ENCODE measurements at places on chromosomes 11 and 22.

- H3K4me1 ChIP-seq: no peaks in the 10 kb centered on the region
- H3K36me3 ChIP-seq: no peaks in the 10 kb centered on the region
- H3K4me3 ChIP-seq: no peak overlapping the region
- DNase-seq: no peak
- no peak overlapping the region for H3K27ac ChIP-seq
- H3K27me3 ChIP-seq: no peaks in the 10 kb centered on the region
These were observed 80.8 kb downstream of the ZC3H12C start for GRCh38 chr11:110173811-110174644.

GRCh38 chr11:66048547-66049323 lies at the start of gene GAL3ST3:
Gene GAL3ST3, minus strand, starts transcription at chr11:66049161. Its CDS starts 3,746 bp downstream, at chr11:66045415.
- peaks cover 3% of the 10 kb centered on the region for H3K36me3 ChIP-seq
- H3K27me3 ChIP-seq: no peaks in the 10 kb centered on the region
- no peak within 1 kb of the TSS for H3K27ac ChIP-seq
- DNase-seq: no peak
- peak within 1 kb of the TSS; percentile 15 for H3K4me3 ChIP-seq

GRCh38 chr22:30863081-30863833 lies 105.3 kb downstream of the MORC2 start:
- no peak overlapping the region for H3K4me3 ChIP-seq
- no peaks in the 10 kb centered on the region for H3K27me3 ChIP-seq
- H3K36me3 ChIP-seq: no peaks in the 10 kb centered on the region
- DNase-seq: no peak
- H3K4me1 ChIP-seq: no peaks in the 10 kb centered on the region

- DNase-seq: no peak
- H3K4me1 ChIP-seq: no peaks in the 10 kb centered on the region
- H3K4me3 ChIP-seq: no peak overlapping the region
- H3K27ac ChIP-seq: no peak overlapping the region
These were observed 11.1 kb downstream of the FOLR3 start for GRCh38 chr11:72146625-72147024.

- peak overlapping the region; percentile 48 for H3K27ac ChIP-seq
- H3K27me3 ChIP-seq: no peaks in the 10 kb centered on the region
- DNase-seq: no peak
- H3K4me1 ChIP-seq: peaks cover 59% of the 10 kb centered on the region
These were observed 40.4 kb downstream of the KIAA1671 start for GRCh38 chr22:24992946-24993345.

DNA sequence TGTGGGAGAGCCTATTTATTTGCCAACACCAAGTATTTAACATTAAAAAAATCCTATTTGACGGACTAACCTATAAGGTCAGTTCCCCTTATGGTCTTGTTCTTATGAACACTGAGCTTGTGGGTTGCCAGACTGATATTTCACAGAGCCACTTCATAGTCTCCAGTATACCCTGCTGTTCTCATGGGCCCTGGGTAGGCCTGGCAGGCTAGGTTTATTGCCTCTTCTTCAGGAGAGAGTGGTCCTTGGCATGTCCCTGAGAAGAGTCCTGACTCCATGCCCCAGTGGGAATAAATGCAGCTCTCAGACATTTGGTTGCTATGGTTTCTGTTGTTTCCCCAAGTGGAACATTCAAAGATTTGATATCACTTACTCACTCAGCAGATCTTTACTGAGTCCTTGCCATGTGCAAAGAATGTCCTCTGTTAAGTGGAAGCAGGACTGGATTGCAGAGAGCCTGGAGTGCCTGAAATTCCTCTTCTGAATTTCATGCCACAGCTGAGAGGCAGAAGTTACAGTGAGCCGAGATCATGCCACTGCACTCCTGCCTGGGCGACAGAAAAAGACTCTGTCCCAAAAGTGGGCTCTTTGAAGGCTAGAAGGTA lies 15.7 kb downstream of the SLC5A1 start:
- no peak overlapping the region for H3K4me3 ChIP-seq
- no peaks in the 10 kb centered on the region for H3K4me1 ChIP-seq
- no peaks in the 10 kb centered on the region for H3K36me3 ChIP-seq
- DNase-seq: no peak
- no peaks in the 10 kb centered on the region for H3K27me3 ChIP-seq
